ENCODE measurements at places on chromosomes 1 and 21.

DNA sequence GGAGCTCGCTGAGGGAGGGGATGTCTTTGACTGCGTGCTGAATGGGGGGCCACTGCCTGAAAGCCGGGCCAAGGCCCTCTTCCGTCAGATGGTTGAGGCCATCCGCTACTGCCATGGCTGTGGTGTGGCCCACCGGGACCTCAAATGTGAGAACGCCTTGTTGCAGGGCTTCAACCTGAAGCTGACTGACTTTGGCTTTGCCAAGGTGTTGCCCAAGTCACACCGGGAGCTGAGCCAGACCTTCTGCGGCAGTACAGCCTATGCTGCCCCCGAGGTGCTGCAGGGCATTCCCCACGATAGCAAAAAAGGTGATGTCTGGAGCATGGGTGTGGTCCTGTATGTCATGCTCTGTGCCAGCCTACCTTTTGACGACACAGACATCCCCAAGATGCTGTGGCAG lies 1.4 kb downstream of the TSSK3 start:
- no peak for DNase-seq

DNA sequence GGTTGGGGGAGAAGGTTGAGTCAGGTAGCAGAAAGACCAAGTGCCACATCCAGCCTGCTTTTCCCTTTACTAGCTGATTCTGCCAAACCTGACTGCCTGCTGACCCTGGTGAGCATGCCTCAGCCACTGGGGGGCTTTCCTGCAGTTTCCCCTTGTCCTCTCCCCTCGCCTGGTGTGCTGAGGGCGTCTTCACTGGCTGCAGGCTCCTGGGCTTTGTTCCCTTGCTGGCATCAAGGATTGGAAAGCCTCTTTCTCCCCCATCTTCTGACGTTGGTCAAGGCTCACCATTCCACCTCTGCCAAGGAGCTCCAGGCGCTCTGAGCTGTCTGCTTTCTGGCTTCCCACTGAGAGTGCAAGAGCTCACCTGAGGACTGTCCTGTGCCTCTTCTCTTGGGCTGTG lies 28.4 kb downstream of the MAN1C1 start:
- no peak for DNase-seq

DNA sequence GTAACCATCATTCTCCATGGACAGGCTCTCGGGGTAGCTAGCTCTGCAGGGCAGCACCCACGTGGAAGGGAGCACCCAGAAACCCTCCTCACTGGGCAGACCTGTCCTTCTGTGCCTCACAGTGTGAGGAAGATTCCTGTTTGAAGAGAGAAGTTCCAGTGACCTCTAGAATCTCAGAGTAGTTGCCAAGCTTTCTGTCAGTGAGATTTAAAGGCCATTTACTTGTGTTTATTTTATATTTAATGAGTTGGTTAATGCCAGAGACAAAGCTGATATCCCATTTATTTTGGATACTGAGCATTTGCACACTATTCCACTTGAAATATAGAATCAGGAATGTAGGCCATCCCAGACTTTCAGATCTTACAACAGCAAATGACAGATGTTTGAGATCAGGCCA lies 28.7 kb downstream of the MTARC1 start:
- no peak for DNase-seq

GRCh38 chr1:101854271-101854670 lies 142.5 kb downstream of the OLFM3 start:
- DNase-seq = no peak

GRCh38 chr1:12179111-12179519 lies 12.3 kb downstream of the TNFRSF1B start:
- DNase-seq = no peak

DNA sequence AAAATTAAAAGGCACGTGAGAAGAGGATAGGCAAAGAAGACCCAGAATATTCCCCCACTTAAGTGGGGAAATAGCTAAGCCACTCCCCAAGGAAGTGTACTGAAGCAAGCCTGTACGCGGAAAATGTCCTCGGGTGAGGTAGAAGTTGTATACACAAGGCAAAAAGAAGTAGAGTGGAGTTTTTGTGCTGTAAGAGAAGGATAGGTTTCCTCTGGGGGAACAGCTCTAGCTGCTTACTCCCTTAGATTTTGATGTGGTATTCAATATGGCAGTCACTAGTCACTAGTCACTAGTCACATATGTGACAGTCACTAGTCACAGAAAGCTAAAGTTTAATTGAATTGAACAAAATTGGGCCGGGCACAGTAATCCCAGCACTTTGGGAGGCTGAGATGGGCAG lies 7.6 kb downstream of the TXNIP start:
- DNase-seq = no peak

- DNase-seq = no peak
Measured at GRCh38 chr1:231679109-231679508, 52.5 kb downstream of the DISC1 start.

DNA sequence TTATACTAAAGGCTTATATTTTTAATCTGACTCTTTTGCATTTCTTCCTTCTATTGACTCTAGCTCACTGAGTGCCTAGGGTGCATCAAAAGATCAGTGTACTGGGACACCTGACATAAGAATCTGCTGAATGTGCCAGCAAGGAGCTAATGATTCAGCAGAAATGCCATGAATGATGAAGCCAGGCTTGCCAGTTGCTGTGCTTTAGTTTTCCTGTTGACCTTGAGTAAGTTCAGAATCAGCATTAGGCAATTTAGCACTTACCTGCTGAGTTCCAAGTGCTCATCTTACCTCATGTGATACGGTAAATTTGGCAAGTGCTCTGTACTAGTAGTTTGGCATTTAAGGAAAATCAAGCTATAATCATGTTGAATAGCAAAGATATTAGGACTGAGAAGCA lies 523.2 kb upstream of the B3GALT2 start:
- DNase-seq = no peak

DNA sequence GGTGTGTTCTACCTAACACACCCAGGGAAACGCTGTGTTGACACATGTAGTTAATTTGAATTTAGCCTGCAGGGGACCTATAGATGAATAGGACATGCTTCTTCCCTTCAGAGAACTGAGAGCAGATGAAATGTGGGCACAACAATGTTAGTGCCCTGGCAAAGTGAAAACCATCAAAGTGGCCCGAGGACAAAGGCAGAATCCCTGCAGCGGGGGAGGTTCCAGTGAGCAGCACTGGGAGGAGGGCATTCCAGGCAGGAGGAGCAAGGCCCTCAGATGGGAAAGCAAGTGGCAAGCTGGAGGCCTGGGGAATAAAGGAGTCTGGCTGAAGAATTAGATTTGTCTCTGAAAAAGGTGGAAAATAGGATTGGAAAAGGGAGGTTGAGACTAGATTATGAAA lies 37.2 kb downstream of the C1orf94 start:
- DNase-seq = no peak

DNA sequence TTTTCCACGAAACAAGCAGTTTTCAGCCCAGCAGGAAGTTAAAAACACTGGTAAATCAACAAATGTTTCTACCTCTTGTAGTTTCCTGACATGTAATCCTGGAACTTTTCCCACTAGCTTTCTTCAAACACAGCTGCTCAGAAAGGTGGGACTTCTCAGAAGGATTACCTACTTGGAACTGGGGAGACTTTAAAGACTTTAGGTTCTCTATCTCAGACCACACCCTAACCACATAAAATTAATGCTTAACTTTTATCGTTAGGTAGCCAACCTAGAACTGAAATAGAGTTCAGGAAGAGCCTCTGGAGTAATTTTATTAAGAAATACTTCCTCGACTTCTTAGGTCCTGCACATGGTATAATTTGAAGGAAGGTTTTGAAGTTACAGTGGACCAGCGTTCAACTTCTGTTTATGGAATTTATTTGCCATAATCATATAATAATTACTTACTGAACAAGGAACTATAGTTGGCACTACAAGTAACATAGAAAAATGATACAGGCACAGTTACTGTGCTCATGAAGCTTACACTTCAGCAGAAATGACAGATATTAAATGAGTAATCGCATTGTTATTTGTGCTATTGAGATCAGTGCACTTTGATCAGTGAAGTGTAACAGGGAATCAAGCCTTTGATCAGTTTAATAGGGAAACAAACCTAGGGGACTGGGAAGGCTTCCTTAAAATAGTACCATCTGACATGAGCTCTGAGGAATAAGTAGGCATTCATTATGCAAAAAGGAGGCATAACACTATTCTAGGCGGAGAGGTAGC lies at the start of gene BCL2L15:
BCL2L15 (minus strand) TSS at position 180 of the 774 bp plus-strand sequence. CDS start 206 bp downstream, outside the sequence.
- no peak for DNase-seq

- no peak for DNase-seq
Measured at GRCh38 chr1:57026624-57027354, 61.0 kb upstream of the C8B start.

DNA sequence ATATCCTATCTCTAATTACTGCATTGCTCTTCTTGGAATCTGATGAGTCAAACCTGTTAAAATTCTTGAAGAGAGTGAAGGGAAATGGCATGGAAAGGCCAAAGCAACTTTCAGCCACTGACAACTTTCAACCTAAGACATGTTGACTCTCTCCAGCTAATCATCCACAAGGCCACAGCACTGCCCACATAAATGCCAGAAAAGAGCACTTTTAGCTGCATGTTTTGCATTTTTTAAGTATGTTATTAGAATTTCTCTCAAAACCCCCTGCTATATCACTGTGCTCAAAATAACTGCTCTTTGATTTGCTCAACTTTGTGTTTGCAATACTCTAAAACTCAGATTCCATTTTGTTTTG lies 352.5 kb downstream of the ADGRL2 start:
- DNase-seq = no peak

- no peak for DNase-seq
Measured at GRCh38 chr1:202228484-202229122, 35.0 kb downstream of the LGR6 start.

DNA sequence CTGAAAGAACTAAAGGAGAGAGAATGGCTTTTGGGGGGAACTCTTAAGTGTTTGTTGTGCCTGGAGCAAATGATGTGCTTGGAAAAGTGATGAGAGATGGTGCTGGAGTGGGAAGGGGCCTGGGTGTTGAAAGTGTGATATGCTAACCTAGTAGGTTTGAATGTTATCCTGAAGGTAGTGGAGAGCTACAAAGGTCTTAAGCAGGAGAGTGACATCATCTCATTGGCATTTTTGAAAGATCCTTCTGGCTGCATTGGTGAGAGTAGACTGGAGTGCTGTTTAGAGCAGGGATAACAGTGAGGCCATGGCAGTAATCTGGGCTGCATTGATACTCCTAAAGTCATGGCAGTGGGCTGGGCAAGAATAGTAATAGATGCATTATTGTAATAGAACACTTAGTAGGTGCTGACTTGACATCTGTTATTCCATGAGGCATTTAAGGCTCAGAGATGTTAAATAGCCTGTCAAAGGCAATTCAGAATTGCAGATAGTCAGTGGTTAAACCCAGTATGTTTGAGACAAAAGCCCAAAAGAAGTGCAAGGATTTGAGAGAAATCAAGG lies 44.5 kb downstream of the MDM4 start:
- no peak for DNase-seq

DNA sequence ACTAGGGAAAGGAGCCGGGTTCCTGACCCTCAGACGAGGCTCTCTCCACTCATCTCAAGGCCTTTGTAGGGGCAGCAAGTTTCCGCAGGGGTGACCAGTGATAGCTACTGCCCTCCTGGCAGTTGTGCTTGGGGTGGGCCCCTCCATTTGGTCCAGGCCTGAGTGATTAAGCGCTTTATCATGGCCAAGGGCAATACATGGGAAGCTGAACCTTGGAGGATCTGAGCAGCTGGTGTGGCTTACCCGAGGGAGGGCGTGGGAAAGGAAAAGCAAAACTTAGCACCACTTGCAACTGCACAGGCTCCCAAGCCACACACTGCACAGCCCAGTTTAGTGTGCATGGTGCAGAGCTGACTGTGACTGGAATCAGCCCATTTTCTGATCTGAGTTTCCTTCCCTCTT lies 47.8 kb downstream of the GADD45A start:
- DNase-seq = no peak

DNA sequence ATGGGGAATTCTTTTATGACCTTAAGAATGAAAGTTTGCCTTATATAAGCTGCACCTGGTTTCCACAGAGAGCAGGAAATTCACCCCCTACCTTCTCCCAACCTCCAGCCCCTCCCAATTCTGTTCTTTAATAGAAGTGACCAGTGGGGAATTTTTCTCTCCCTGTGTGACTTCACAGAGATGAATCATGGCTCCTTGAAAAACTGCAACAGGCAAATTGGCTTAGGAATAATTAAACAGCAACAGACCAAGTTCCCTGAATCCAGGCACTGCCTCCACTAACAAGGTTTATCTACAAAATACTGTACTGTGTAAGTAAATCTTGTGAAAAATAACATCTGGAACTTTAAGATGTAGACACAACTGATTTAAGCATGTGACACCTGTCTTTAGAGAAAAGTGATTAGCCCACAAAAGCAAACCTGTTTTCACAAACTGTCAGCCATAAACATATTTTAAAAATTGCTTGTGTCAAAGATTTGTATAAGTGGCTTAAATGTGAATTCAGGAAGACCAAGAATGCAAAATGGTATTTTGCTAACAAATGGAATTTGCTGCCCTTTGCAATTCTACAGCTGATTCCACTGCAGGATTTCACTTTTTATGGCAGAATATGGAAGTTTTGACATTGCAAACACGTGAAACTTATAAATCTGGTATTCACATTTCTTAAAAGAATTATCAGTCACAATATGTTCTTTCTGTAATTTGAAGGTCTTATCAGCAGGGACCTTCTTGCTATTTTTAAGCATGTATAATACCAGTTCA lies 54.0 kb downstream of the ALG14 start:
- no peak for DNase-seq

- DNase-seq = no peak
Measured at GRCh38 chr1:159916242-159917051, 8.9 kb downstream of the TAGLN2 start.

DNA sequence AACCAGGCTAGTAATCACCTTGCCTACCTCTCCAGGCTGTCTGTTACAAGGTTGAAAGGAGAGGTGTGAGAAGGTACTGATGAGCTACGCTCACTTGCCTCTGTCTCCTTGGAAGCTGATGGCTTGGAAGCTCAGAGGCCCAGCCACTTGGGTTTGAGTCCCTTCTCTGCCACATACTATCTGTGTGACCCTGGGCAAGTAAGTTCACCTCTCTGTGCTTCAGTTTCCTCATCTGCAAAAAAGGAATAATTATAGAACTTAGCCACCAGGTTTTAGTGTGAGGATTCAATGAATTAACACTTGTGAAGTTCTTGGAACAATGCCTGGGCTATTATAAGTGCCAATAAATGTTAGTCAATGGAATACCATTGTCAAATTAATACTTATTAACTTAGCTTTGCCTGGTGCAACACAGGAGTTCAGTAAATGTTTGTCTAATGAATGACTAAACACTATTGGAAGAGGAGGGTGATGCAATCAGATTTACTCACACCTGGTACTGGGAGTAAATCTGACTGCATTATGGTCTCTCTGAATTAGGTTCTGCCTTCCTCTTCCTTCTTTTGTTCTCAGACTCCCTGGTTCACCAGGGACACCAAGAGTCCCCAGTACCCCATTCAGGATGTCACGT lies 55.5 kb downstream of the TRABD2B start:
- no peak for DNase-seq

- no peak for DNase-seq
Measured at GRCh38 chr1:92711473-92712165, 73.3 kb downstream of the EVI5 start.

- no peak for DNase-seq
Measured at GRCh38 chr1:119549719-119550132, 42.7 kb downstream of the HSD3B1 start.

- peak; percentile 15 for DNase-seq
Measured at GRCh38 chr1:228664399-228664914, 70.8 kb upstream of the RHOU start.

Measured in activated CD8-positive, alpha-beta memory T cell treated with anti-CD3 and anti-CD28 coated beads for 48 hours (primary cell).